RKO (cell line): ENCODE measurements at places on chromosomes 4 and X.

DNA sequence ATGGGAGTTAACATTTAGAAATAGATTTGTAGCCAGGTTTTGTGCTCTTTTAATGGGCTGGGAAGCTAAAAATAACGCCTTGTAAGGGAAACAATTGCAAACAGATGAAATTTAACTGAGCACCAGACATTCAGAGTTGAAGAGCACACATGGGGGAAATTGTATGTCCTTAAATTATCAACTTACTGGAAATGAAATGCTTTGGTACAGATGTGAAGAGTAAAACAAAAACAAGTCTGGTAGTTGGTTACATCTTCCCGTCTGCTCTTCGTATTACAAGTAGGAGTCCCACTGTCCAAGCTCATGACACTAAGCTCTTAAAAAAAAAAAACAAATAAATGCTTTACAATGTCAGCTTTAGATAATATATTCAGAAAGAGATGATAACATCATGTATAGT lies 59.5 kb upstream of the RPA4 start:
- DNase-seq: no peak

- DNase-seq: no peak
These were observed 6.0 kb downstream of the SPP1 start for GRCh38 chr4:87981486-87981885.

DNA sequence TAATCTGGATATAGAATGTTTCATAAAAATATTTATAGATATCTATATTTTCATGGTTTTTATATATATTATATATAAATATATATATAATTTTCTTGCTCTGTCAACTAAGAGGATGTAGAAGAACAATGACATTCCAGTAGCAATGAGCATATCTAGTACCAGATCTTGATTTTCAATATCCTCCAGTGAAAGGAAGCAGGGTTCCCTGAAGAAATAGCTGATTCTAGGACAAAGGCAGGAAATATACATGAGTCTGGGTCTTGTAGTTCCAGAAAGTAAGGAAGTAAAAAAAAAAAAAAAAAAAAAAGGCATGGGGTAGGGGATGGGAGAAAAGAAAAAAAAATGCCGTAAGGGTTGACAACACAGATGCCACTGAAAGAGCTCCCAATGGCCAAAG lies 241.4 kb downstream of the RASL11B start:
- DNase-seq: no peak

- DNase-seq: no peak
These were observed 323.3 kb downstream of the DHX15 start for GRCh38 chr4:24260923-24261564.

DNA sequence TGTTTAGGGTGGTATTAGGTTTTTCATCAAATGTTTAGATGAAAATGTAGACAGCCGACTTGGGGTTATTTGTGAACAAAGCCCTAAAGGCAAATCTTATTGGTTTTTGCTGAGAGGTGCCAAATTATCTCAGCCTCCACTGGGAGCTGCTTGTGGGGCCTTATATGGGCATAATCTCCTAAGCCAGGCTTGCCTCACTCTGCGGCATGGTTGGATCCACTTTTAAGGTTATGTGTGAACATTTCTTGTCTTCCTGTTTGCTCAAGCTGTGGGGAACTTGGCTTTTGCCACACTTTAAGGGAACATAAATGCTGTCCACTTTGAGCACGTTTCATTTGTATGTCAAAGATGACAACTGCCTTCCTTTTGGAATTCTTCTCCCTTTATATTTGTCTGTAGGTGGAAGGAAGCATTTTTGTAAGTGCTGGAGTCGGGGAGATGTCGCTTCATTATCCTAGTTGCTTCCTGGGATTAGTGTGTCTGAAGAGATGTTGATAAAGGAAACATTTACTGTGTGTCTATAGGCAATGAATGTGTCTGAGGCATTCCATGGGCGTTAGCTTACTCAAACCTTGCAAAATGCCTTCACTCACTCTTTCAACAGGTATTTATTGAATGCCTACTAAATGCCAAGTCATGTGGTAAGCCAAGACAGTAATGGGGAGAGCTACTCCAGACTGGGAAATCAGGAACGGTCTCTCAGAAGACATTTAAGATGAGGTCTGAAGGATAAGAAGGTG lies 78.3 kb downstream of the SLC9A6 start:
- no peak for DNase-seq

- no peak for DNase-seq
These were observed 160.6 kb upstream of the RPS6KA3 start for GRCh38 chrX:20427173-20427770.

GRCh38 chr4:98663226-98664006 lies 5.0 kb upstream of the TSPAN5 start:
- no peak for DNase-seq

- DNase-seq: no peak
These were observed 52.1 kb downstream of the BTC start for GRCh38 chr4:74742185-74742584.

DNA sequence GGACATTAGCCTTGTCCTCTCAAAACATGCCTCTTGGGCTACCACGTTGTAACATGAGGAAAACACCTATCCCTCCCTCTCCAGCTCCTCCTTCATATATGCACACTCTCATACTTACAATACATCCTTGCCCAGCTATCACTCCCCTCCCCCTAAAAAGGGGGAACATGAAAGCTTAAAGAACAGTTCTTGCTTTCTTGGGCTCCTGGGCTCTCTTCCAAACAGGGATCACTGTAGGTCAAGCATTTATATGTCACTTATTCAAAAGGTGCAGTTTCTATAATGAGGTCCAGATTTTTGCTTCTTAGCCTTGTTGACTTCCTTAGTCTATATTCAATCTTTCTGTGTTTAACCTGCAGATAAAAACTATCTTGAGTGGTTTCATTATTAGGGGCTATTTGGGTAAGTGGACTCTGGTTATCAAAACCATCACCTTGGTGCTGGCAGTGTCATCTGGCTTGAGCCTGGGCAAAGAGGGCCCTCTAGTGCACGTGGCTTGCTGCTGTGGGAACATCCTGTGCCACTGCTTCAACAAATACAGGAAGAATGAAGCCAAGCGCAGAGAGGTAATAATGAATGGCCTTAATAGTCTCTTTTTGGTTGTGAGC lies 119.4 kb downstream of the AKAP4 start:
- DNase-seq: peak; percentile 5

DNA sequence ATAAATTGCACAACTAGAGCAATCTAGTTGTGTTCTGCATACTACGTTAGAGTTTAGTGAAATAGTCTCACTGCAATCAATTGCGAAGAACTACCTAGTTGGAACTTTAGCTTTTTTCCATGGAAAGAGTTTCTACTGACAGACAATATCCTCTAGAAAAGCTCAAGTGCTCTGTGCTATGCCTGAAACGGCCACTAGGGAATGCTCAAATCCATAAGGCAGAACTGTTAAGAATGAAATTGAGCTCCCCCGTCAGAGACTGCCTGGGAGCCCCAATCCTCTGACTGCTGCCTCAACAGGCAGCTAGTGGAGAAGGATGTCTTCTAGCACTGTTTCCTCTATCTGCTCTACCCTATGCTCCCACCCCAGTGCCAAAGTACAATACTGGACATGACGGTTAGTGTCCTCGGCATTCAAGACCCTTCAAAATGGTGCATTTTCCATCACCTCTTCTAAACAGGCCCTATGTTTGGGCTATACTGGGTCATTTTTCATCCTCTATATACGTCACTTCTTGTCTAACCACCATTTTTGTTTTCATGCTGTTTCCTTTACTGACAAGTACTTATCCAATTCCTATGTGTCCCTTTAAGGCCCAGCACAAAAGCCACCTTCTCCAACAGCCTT lies 35.3 kb downstream of the FRMD7 start:
- DNase-seq: peak; percentile 72

- no peak for DNase-seq
These were observed 57.0 kb downstream of the TRIML1 start for GRCh38 chr4:188196134-188196735.

- DNase-seq: no peak
These were observed 34.1 kb downstream of the ADH5 start for GRCh38 chr4:99054428-99054994.

DNA sequence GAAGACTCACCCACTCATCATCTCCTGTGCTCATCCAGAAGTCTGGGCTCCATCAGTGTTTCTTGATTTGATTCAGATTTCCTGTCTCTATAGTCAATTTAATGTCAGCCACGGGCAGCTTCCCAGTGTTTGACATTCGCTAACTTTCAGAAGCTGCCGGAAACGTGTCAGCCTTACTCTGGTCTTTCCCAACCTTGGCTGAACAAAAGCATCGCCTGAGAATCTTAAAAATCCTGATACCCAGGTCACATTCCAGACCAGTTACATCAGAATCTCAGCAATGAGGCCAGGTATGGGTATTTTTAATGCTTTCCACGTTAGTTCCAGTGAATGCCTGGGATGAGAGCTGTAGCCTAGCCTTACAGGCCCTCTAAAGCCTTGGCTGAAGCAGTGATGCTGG lies 233.8 kb downstream of the FRMPD4 start:
- no peak for DNase-seq

DNA sequence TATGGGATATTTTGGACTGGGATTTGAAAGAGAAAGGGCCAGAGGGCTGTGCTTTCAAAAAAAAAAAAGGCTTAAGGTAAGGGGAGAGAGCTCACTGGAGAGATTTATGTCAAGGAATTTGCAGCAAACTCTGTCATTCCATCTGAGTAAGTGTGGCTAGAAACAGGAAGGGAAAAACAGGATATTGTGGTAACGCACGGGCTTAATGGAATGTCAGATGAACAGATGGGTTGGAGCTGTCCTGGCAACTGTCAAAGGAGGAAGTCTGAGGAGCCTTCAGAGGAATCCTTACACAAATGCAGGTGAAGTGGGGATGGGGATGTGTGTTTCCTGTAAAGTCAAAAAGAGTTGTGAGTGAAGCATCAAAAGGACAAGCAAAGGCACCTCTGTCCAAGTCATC lies 15.1 kb upstream of the NKX3-2 start:
- DNase-seq: peak; percentile 38

DNA sequence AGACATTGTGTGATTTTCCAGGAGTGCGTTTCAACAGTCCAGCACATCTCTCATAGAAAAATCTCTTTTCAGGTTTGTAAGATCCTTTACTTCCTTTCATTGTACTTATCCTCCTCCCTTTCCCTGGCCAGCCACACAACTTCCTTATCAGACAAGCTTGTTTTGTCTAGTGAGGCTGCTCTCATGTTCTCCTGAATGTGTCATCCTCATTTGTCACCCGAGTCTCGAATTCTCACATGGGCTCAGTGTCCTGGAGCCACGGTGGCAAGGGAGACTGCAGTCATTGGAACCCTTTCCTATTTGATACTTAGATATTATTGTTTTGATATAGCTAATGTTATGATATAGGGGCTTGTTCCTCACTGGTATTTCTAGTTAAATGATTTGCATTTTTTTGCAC lies 16.9 kb downstream of the SYNPO2 start:
- no peak for DNase-seq

- DNase-seq: peak; percentile 62
These were observed 36.4 kb upstream of the HPRT1 start for GRCh38 chrX:134423606-134424005.

- DNase-seq: no peak
These were observed 279.0 kb upstream of the VCX3A start for GRCh38 chrX:6813836-6814370.

DNA sequence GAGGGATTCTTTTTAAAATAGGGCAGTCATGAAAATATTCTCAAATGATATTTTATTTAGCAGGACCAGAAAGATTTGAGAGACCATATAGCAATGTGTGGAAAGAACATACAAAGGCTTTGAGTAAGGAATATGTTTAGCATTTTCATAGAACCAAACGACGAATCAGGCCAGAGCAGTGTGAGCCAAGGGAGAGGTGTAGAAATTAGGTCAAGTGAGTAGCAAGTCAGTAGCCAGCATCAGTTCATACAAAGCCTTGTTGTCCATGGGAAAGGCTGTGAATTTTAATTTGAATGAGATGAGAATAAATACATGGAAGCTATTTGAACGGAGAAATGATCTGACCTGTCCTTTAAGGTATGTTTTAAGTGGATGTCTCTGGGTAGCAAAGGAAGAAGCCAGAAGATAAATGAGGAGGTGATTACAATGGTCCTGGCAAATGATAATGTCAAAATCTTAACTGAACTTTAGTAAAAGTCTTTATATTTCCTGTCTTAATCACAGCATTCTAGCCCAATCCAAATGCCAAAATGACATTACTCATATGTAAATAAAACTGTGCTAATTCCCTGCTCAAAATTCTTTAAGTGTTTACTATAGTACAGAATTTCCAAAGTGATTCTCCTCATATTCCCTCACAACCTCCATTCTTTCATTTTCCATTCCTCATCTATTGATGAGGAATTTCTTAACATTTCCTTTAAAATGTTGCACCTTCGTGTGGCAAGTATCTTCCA lies 155.7 kb upstream of the SLIT2 start:
- no peak for DNase-seq

GRCh38 chrX:16665089-16665488 lies 15.1 kb downstream of the S100G start:
- peak; percentile 32 for DNase-seq

DNA sequence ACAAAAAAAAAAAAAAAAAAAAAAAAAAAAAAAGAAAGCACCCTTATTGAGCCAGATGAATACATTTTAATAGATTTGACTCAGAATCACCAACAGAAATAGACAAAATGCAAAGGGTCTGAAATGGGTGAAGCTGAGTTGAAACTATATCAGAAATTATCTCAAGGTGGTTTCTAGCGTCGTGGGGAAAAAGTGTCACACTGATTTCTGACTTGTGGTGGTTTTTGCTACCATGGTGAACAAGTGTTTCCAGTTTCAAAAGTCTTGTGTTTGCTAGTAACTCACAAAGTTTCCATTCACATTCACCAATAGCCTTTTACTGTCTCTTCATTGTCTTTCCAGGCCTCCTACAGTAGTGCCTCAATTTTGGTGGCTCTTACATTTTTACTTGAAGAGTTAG lies 135.5 kb downstream of the ARHGAP24 start:
- DNase-seq: no peak

- no peak for DNase-seq
These were observed 1267.2 kb downstream of the RAPGEF2 start for GRCh38 chr4:160370046-160370445.

DNA sequence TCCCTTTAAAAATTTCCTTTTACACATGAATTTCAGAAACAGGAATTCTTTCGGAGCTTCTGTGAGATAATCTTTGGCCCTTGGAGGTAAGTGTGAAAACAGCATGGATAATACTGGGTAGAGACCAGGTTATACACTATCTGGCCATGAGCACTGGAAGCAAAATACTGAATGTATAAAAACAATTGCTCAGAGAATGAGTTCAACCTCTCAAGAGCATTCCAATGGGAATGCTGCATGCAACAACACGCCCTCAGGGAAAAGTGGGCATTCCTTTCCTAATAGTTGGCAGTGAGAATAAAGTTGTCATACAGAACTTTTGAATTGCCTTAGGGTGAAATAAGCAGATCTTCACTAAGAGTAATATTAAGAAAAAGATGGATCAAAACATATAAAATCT lies 574.8 kb upstream of the DIPK2B start:
- DNase-seq: peak; percentile 94

DNA sequence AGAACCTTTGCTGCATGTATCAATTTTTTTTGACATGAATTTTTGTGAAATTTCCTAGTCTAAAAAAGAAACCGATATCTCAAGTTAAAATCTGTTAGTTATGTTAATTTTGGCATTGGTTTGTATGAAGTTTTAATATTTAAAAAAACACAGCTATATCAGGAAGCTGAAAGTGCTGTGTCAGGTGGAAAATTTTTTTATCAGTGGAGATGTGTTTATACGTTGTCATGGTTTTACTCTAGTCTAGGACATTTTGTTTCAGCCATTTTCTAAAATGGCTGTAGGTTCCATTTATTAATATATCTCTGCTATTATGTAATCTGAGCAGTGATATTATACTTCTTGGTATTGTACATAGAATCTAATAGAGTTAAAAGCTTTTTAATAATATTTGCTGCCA lies 34.2 kb downstream of the OCRL start:
- no peak for DNase-seq

GRCh38 chrX:74242484-74243138 lies 61.4 kb upstream of the ZCCHC13 start:
- DNase-seq: no peak
